Stimulated activated CD8-positive, alpha-beta memory T cell treated with anti-CD3 and anti-CD28 coated beads, Interleukin-7, amount 100 ng/mL, for 1 hour (primary cell): ENCODE measurements at places on chromosomes 2 and 18.

- no peak for DNase-seq
Observed at GRCh38 chr2:229888031-229888430, 33.8 kb downstream of the TRIP12 start.

DNA sequence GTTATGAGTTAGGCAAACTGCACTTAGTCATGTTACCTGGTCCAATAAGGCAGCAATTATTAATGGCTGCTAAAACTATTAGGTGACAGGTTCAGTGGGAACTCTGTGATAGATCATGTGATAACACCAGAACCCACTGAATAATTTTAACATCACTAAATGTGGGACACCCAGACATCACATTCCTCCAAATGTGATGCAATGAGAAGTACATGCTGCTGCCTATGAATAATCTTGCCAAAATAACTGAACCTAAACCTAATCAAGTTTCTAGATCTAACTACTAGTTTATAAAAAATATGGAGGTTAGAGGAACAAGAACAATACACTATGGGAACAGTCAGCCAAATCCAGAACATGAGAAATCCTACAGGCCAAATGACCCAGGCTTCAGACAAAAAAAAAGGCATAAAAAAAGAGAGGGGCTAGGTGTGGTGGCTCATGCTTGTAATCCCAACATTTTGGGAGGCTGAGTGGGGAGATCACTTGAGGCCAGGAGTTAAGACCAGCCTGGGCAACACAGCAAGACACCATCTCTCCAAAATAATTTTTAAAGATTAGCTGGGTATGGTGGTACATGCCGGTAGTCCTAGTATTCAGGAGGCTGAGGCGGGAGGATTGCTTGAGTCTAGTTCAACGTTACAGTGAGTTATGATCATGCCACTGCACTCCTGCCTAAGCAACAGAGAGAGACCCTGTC is 7.0 kb upstream of the ACTR2 start:
- DNase-seq, result no peak

GRCh38 chr2:142130111-142131009 is 456 bp downstream of the LRP1B start:
- DNase-seq, result no peak

DNA sequence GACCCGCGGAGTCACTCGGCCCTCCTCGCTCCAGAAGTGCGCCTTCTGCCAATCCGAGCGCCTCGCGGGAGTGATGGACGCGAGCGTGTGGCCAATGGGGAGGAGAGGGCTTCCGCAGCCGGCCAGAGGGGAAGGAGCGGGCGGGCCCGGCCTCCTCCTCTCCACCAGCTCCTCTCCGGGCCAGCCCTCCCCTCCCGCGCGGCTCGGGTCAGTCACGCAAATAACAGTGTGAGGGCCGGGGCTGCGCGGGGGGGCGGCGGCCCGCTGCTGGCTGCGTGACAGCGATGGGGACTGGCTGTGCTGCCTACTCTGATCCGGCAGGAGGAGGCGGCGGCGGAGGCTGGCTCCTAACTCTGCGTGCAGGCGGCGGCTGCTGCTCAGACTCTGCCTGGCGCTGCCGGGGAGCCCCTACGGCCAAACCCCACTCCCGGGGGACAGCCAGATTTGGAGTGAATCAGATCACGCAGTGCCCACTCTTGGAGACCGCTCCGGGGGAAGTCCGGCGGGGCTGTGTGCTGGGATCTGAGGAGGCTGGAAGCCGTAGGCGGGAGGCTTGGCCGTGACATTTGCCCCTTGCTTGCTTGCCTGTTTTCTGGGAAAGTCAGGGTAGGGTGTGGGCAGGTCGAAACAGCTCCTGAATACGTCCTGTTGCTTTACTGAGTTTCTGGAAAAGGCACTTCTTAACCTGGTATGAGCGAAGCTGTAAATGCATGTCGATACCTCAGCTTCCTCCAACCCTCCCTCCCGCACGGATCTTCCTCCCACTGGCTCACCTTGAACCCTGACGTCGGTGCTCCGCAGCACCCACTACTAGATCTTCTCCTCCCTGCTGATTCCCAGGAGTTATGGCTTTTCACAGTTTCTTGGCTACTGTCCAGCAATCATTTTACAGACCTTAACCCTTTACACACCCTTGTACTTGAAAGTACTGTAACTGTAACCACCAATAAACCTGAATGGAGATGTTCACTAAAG is 97.9 kb upstream of the SERTAD2 start:
- no peak for DNase-seq

GRCh38 chr2:225036431-225036830 is 5.8 kb downstream of the DOCK10 start:
- DNase-seq, result no peak

GRCh38 chr2:74768401-74768914 is 65.5 kb upstream of the HK2 start:
- no peak for DNase-seq

GRCh38 chr2:31384351-31384750 is 30.2 kb downstream of the XDH start:
- DNase-seq, result no peak

DNA sequence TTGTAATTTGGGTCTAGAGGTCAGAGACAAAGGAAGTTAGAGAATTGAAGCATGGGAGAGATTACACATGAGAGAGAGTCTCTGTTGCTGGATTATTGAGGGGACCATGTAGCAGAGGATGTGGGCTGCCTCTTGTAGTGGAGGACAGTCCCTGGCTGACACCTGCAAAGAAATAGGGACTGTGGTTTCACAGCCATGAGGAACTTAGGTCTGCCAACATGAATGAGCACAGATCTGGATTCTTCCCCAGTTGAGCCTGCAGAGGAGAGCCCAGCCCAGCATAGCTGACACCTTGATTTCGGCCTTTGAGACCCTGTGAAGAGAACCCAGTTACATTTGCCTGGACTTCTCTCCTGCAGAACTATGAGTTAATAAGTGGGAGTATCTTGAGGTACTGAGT is 179.5 kb upstream of the TWIST2 start:
- no peak for DNase-seq

- no peak for DNase-seq
Observed at GRCh38 chr2:50395605-50396297, 636.2 kb downstream of the NRXN1 start.

DNA sequence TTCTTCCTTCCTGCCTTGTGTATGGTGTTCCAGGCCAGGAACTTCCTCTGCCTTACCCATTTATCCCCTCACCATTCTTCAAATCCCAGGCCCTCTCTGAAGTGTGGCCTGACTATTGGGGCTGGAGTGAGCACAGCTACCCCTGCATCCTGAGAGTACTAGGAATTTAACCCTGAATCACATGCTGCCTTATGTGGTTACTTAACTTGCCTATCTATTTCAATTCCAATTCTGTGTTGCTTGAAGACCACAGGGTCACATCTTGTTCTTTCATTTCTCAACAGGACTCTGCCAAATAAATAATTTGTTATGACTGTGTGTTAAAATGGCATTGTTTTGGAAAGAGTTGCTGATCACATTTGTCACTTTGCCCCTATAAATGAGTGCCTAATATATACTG is 108.6 kb downstream of the CERS6 start:
- no peak for DNase-seq

DNA sequence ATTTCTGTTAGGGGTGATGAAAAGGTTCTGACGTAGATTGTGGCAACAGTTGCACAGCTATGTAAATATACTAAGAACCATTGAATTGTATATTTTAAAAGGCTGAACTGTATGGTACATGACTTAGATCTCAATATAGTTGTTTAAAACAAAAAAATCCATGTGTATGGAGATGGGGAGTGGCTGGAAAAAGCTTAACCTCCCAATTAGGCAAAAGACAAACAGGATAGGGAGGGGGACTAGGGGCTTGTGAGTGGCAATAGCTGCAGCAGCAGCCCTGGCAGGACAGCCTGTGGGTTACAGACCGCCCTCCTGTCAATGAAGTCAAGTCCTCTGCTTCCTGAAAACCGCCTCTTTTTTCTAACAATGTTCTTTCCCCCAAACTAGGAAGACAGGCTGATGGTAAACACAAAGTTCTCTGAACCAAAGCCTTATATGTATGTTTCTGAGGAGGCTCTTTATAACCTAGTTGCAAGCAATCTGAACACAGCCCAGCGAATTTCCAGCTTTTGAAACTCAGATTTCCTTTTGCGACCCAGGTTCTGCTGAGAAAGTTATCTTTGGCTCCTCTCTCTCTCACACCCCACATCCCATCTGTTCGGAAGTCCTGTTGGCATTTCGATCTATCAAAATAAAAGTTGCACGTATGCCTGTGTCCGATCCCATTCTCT is 10.3 kb downstream of the ATP8B1 start:
- no peak for DNase-seq

- no peak for DNase-seq
Observed at GRCh38 chr18:46939998-46940571, 22.7 kb downstream of the KATNAL2 start.

DNA sequence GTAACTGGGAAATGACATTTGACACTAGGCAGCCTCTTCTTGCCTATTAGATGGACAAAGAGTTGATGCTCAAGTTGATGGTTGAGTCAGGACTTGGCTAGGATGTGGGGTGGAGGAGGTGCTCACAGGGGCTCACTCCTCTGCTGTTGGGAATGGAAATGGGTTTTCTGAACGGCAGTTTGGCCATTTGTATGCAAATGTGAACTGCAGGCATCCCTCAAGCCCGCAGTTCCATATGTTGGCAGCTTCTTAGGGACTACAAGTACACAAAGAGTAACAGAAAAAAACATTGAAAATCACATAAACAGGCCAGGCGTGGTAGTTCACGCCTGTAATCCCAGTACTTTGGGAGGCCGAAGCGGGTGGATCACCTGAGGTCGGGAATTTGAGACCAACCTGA is 80.8 kb downstream of the INPP5D start:
- DNase-seq, result no peak

DNA sequence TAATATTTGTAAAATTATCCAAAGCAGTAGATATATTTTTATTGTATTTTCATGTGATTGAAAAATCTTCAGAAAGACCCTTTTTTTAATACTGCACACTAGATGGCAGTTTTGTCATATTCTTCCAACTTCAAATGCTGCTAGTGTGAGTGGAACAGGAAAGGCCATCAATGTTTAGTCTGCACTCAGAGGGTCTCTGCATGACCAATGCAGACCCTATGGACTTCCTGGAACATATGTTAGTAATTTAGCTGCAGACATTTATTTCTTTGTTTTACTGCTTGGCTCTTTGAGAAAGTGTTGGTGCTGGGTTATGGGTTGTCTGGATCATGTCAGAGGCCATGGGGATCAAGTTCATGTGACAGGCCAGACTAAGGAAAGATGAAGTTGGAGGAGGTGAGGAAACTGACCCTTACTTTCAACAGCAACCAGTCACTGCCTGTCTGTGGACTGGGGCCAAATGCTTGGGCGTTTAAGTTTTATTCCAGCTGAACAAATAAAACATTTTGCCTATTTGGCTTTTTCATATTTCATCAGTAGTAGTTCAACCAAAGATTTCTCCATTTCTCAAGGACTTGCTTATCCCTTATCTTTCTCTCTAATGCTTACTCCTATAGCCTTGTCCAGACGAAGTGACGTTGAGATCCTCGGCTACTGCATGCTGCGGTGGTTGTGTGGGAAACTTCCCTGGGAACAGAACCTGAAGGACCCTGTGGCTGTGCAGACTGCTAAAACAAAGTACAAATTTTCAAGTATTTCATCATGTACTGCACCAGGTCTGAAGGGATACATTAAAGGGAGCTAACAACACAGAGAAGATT is 84.8 kb downstream of the VRK2 start:
- DNase-seq, result no peak

DNA sequence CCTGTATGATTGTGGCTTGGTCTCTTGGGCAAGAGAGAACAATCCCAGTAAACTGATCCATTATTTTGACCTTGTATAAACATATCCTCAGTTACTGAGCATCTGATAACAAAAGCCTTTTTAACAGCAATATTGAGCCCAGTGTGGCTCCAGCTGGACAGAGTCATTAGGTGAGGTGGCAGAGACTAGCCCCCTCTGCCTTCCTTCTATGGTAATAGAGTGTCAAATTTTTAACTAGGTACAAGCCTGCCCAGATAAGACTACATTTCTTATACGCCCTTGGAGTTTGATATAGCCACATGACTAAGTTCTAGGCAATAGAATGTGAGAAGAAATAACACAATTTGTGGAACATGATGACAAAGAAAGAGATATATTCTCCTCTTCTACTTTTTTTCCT is 56.2 kb downstream of the HNMT start:
- no peak for DNase-seq

- DNase-seq, result no peak
Observed at GRCh38 chr2:101516823-101517690, 42.1 kb upstream of the RFX8 start.

GRCh38 chr2:111653103-111653624 is 230.8 kb downstream of the ANAPC1 start:
- no peak for DNase-seq

DNA sequence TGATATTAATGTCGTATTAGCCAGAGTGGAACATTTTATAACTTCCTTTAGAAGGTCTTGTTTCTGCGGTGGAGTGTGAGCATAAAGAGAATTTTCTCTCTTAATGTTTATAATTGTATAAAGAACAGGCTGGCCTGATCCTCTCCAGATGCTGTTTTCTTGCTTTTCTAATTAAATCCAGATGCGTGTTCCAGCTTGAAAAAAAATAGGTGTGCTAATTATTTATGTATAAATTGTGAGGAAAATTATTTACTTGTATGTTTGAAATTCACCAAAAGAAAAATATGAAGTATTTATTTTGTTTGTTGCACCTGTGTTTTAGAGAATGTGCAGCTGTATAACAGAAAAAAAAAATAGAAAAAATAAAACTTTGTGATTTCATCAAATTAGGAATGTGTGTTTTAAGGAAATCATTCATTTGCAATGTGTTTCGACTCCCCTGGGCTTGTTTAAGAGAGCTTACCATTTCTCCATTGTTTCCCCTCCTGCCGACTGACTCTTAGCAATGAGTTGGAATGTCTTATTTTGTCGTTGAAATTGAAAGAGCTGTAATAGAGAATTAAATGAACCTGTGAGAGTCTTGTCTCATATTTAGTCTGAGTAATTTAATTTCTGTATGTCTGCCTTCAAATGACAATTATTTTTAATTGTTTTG is 220.1 kb upstream of the NXPH2 start:
- no peak for DNase-seq

- DNase-seq, result no peak
Observed at GRCh38 chr2:100940240-100940639, 61.8 kb upstream of the RPL31 start.

DNA sequence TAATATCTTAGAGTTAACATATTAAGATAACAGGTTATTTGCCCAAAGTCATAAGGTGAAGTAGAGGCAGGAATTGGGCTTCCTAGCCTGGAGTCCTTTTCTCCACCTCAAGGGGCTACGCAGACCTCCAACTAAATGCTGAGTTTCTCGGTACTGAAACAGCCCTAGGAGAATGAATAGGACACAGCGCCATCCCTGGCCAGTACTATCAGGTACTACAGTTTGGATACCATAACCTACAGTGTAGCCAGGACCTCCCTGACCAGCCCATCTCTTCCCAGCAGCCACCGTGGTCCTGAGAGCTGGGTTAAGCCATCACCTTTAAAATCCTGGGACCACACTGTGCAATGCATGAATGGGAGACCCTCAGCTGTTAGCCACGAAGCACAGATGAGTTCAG is 15.7 kb downstream of the CASP8 start:
- DNase-seq, result no peak

DNA sequence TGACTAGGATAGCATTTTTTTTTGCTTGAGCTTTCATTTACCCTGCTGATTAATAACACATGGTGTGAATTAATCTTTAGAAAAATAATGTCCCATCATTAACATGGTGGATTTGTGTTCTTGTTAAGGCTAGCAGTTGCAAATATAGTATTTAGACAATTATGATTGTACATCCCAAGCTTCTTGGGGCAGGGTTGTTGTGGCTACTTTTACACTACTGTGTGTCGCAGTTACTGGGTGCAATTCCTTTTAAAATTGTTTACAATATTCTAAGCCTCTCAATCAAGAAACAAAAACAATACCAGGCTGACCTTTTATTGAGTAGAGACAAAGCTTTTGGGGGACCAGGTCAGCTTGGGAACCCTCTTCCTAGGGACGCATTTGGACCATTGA is 2.5 kb downstream of the FMNL2 start:
- DNase-seq, result no peak
